HAP-1 (cell line): ENCODE measurements at places on chromosomes 6 and 20.

GRCh38 chr6:26064619-26065257, 22.5 kb upstream of the HFE start:
- DNase-seq = peak; percentile 34

DNA sequence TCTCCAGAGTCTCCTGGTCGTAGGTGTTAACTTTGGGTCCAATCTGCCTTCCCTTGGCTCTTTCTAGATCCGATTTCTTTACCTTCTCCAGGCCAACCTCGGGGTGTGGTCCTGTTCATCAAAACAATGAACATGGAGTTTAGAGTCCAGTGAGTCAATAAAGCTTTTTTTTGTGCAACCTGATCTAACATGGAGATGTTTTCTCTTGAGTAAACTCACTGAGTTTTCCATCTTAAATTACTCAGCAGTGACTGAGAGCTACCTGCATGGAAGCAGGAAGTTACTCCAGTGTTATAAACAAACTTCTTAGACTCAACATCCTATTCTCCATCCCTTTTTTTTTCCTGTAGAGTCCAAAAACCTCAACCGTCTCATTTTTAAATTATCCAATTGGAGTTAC, 14.9 kb upstream of the SLC22A1 start:
- no peak for DNase-seq

DNA sequence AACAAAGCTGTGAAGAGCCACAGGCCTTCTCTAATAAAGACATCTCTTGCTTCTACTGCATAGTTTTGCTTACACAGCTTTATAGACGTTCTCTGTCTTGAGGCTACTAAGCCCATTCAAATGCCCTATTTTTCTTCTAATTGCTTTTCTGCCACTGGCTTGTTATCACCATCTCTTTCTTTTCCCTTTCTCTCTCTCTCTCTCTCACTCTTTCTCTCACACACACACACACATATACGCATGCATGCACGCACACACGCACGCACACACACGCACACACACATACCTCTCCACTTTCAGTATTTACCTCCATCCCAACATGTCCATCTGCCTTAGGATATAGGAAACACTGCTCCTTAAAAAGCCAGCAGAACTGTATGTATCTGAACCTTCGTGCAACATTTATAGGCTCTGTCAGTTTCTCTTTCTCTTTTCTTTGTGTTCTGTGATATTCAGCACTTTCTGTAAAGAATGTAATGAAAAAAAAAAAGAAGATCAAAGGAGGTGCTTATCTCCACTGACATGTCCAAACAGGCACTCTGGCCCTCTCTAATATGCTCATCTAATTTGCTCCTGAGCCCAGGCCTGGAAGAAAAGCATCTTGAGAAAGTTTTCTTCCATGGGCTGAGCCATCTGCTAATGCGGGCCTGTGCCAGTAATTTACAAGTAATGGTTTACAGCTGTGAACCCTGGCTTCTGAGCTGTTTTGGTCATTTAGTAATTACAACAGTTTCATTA, 1046.7 kb upstream of the MAP3K7 start:
- no peak for DNase-seq

- DNase-seq = no peak
These were observed 41.9 kb upstream of the SDHAF4 start for GRCh38 chr6:70524721-70525286.

DNA sequence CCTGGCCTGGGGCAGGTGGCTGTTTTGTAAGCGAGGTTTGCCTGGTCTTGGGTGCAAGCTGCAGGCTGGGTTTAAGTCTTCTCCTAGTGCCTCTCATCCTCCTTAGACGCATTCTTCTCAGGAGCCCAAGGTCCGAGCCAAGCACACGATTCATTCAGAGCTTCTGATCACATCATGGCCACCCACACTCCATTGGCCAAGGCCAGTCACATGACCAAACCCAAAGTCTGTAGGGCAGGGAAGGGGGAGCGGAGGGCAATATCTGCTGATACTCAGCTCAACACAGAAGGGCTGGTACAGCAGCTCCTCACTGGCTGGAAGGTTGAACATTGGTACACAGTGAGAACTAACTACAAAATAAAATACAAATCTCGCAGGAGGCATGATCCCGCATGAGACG, 177.2 kb upstream of the AFDN start:
- no peak for DNase-seq

DNA sequence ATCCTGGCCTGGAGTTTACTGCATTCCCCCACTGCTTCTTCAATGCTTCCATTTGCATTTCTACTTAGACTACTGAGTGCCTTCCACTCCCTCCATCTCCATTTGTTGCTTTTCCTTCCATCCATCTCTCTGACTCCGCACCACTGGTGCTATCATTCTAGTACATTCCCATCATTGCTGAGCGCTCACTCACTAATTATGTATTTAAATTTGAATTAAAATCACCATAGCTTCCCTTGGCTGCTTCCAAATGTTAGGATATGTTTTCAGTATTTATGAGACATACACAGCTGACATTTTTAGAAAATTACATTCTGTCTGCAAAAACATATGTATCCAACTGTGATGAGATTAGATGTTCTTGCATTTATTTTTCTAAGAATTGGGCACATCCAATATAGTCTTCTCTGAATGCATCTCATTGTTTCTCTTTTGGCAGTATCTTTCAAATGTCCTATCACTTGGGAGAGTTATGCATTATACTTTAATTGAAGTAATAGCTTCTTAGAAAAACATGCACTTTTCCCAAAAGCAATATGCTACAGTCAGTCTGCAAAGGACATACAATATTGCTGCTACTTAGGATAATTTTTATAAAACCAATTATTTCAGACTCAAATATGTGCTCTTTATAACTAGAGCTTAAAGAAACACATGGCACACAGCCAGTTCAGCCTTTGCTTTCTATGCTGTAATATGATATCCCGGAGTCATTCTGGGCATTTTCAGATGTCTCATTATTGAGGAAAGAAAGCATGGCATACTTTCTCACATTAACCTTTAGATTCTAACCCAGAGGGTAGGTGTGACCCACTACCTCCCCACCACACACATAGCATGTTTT, 12.1 kb upstream of the COL21A1 start:
- DNase-seq = no peak

DNA sequence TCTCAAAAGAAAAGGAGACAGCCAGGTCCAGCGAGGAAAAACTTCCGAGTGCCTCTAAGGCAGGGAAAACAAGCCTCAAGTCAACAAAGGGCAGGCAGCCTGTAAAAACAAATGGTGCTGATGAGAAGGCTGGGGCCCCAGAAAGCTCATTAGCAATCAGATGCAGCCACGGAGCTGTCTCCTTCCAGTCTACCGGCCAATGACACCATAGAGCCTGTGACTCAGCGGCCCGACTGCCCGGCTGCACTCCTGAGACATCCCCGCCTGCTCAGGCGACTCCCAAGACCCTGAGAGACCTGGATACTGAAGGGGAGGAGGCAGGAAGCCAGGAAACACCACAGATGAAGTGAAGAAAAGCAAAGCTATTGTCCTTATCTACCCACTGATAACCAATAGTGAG, 120.1 kb upstream of the HDDC2 start:
- DNase-seq = peak; percentile 13

DNA sequence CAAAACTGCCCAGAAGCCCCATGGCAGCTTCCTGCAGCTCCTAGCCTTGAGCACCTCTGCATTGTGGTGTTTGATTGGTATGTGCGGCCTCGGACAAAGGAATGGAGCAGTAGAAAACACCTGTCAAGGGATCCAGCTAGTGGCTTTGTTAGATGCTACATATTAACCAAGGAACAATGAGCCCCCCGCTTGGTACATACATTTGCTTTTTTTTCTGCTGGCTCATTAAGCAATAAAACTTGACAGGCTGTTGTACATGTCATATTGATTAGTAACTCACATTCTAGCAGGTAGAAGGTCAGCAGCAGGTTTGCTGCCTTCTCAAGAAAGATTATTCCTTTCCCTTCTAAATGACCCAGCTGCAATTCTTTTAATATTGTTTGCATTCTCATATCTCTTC, 937 bp downstream of the SPACA1 start:
- DNase-seq = no peak

GRCh38 chr6:108494434-108494833, 66.3 kb upstream of the FOXO3 start:
- DNase-seq = no peak

GRCh38 chr20:57038608-57039440, 227.6 kb downstream of the BMP7 start:
- DNase-seq = no peak

- DNase-seq = no peak
These were observed 898 bp downstream of the XRN2 start for GRCh38 chr20:21303872-21304586.

DNA sequence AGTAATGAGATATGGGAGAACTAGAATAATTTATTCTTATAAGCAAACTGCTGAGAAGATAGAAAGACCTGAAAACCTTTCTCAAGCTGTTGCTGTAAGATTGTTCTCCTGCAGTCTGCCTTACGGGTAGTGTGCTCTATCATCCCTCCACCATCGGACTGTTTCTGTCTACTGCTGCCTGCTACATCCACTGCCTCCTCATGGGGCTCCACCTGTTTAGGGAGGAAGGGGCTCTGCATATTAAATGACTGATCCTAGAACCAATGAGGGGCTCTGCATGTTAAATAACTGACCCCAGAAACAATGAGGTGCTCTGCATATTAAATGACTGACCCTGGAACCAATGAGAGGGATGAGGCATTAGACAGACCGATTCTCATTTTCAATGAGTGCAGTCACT, 654.6 kb downstream of the KIF16B start:
- DNase-seq = no peak

DNA sequence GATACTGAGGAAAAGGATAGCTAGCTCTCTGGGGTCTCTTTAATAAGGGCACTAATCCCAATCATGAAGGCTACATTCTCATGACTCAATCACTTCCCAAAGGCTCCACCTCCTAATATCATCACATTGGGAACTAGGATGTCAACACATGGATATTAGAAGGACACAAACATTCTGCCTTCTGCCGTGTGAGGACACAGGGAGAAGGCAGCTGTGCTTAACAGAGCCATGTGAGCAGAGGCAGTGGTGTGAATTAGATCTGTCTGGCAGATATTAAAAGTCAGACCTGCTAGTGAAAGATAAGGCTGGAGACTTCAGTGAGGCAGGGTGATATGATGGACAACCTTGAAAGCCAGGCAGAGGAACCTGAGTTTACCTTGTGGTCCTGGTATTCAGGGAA, 341.9 kb downstream of the ARHGAP18 start:
- DNase-seq = no peak

GRCh38 chr6:99606656-99607415, at the start of gene PRDM13:
TSS of gene PRDM13 (plus strand) at chr6:99606833. CDS start at chr6:99607035, 202 bp downstream.
- DNase-seq = no peak

DNA sequence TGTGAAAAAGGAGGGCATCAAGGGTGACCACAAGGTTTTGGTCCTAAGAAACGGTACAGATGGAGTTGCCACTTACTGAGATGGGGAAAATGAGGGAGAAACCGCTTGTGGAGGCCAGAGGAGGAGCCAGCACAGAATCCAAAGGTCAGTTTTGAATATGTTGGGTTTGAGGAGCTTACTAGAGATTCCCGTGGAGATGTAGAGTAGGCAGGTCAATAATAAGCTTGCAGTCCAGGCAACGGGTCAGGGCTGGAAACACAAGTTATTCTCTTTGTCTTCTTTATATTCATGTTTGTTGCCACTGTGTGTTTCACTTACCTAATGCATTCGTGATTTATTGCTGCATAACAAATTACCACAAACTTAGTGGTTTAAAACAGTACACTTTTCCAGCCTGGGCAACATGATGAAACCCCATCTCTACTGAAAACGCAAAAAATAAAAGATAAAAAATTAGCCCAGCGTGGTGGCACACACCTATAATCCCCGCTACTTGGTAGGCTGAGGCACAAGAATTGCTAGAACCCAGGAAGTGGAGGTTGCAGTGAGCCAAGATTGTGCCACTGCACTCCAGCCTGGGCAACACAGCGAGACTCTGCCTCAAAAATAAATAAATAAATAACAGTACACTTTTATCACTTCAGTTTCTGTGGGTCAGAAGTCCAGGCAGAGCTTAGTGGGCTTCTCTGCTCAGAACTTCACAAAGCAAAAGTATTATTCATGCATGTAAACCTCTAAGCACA, 2.7 kb upstream of the BTN3A2 start:
- DNase-seq = no peak

DNA sequence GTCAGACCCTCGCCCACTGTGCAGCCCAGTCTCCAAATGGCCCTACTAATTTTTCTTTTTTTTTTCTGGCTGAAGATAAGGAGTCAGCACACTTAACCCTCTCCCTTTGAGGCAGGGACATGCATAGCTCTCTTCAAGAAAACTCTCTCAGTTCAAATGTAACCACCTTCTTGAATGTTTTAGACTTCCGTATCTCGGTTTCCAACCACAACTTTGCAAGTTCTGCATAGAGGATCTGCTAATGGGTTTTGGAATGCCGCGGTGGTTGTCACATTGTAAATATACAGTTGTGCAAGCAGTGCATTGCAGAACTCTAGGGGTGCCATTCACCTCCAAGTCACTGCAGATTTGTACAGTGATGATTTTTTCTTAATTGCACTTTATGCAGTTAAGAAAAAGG, 59.4 kb upstream of the SLC35B3 start:
- no peak for DNase-seq

GRCh38 chr6:83183082-83183828, 9.8 kb downstream of the PGM3 start:
- no peak for DNase-seq

DNA sequence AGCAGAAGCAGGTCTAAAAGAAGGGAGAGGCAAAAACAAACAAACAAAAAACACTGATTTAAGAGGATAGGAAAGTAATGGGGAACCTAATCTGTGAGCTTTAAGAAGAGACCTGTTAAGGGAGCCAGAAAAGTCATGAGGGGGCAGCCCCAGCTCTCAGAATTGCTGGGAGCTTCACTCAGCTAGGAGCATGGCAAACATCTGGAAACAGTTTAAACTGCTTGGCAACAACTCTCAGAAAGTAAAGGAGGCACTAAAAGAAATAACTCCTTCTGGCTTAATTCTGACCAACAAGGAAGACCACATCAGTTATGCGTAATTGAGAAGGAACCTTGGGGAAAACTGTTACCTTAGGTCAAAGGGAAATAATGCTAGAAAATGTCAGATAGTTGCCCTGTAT, 121.4 kb downstream of the LAMP5 start:
- no peak for DNase-seq

- DNase-seq = no peak
These were observed 81.7 kb upstream of the SHLD1 start for GRCh38 chr20:5668529-5668868.

DNA sequence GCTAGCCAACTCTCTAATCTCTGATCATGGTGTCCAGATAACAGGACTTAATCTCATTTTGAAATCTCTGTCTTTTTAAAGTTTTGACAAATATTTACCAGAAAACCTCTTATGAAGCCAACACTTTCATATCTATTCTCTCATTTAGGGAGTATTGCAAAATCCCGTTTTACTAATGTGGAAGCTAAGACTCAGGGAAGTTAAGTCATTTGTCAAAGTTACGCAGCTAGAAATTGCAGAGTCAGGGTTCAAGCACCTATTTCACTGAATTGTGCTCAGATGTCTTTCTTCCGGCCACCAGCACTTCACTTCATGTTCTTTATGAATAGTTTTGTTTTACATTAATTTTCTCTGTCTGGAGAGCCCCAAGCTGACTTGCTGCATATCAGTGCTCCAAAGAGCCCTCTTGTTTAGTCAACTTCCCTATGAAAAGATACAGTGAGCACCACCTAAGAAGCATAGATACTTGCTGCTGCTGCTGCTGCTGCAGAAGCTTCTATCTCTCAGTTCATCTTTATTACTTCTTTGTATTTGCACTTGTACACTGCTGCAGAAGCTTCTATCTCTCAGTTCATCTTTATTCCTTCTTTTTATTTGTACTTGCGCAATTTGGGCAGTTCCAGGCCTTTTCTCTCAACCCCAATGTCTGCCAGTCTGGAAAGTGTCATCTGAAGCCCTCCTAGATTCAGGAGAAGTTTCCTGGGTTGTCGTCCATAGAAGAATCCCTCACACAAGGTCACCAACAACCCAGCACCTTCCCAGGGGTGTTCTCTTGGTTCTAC, 329.7 kb downstream of the MAFB start:
- no peak for DNase-seq
